ENCODE measurements at places on chromosomes 5 and 9.

DNA sequence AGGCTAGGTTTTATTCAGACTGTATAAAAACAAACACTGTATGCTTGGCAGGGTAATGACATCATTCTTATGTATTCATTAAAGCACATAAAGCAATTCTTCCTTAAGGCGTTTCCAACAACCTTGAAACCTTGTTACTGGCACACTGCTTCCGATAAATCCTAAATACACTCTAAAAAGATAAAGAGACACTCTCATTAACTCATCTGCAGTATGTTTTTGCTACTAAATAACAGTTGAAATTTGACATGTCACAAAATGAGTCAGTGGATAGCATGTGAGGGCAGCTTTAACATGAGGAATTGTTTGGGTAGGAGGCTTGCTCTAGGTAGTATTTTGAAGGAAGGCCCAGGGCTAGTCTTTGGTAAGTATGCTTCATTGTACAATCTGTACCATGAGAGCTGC is 13.7 kb downstream of the YIPF5 start:
- no peak for DNase-seq

GRCh38 chr9:104635456-104635855 is 17.5 kb upstream of the OR13C9 start:
- no peak for DNase-seq

GRCh38 chr5:178690208-178690607 is 40.3 kb downstream of the ZNF354A start:
- DNase-seq: no peak

DNA sequence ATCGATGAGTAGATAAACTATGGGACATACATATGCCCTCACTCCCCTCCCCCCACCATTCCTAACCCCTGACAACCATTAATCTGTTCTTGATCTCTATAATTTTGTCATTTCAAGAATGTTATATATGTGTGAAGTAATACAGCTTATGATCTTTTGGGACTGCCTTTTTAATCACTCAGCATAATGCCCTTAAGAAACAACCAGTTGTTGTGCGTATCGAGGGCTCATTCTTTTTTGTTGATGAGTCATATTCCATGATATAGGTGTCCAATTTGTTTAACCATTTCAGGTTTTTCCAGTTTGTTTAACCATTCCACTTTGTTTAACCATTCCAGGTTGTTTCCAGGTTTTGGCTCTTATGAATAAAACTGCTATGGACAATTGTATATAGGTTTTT is 75.6 kb downstream of the ARHGEF28 start:
- no peak for DNase-seq

DNA sequence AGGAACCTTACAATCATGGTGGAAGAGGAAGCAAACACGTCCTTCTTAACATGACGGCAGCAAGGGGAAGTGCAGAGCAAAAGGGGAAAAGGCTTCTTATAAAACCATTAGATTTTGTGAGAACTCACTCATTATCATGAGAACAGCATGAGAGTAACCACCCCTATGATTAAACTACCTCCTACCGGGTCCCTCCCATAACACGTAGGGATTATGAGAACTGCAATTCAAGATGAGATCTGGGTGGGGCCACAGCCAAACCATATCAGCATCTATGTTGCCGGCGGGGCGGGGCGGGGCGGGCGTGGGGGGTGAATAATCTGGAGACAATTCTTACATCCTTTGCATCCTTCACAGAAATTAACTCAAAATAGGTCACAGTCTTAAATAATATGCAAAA is 58.8 kb upstream of the GFPT2 start:
- DNase-seq: no peak

DNA sequence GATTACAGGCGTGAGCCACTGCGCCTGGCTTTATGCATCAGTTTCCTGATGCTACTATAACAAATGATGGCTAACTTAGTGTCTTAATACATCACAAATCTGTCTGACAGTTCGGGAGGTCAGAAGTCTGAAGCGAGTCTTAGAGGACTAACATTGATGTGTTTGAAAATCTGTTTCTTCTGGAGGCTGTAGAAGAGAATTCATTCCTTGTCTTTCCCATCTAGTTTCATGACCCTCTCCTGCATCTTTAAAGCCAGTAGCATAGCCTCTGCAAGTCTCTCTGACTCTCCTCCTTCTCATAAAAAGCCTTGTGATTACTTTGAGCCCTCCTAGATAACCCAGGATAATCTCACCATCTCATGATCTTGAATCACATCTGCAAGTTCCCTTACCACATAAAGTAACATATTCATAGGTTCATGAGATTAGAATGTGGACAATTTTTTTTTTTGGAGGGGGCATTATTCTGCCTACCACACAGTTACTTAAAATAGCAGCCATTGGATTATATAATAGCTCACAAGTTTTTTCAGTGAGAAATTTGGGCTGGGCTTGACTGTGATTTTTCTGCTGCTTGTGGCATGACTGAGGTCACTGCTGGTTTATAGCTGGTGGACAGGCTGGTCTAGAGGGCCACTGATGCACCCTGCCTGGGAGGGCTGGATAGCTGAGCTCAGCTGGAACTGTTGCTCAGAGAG is 134.8 kb downstream of the FBXL7 start:
- DNase-seq: no peak

Data from CD4-positive, CD25-positive, alpha-beta regulatory T cell (primary cell).